ENCODE measurements at places on chromosomes 6 and 20.

DNA sequence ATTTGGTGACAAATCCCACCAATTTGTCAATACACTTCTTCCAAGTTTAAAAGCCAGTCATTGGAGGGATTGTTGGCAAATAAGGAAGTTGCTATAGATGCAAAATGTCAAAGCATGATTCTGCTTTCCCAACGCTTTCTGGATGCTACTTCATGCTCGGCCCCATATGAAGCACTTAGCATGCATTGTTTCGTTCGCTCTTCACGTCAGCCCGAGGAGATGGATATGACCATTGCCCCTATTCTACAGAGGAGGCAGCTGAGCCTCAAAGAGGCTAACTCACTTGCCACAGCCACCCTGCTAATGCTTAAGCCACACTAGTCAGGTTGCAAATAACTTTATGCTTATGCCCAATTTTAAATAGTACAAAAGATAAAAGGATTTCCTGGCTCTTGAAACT, 2.8 kb upstream of the NXT1 start:
- DNase-seq: no peak

DNA sequence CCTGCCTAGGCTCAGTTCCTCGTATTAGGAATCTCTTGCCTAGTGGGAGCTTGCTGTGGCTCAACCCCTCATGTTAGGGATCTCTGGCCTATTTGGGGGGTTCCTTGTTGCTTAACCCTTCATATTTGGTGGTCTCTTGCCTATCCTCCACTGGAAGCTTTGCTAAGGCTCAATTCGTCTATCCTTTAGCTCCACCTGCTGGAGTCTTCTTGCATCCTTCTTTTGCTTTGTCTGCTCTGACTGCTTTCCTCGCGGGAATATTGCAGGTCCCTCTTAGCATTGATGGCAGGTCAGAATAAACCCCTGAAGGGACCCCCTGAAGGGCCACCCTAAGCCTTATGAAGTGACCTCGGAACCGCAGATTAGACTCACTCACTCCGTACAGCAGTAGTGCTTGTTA, 203.0 kb upstream of the TBX18 start:
- DNase-seq: no peak

- no peak for DNase-seq
Measured at GRCh38 chr20:54291339-54292010, 83.6 kb downstream of the PFDN4 start.

GRCh38 chr6:160137989-160138835, 16.6 kb downstream of the SLC22A1 start:
- DNase-seq: peak; percentile 65

DNA sequence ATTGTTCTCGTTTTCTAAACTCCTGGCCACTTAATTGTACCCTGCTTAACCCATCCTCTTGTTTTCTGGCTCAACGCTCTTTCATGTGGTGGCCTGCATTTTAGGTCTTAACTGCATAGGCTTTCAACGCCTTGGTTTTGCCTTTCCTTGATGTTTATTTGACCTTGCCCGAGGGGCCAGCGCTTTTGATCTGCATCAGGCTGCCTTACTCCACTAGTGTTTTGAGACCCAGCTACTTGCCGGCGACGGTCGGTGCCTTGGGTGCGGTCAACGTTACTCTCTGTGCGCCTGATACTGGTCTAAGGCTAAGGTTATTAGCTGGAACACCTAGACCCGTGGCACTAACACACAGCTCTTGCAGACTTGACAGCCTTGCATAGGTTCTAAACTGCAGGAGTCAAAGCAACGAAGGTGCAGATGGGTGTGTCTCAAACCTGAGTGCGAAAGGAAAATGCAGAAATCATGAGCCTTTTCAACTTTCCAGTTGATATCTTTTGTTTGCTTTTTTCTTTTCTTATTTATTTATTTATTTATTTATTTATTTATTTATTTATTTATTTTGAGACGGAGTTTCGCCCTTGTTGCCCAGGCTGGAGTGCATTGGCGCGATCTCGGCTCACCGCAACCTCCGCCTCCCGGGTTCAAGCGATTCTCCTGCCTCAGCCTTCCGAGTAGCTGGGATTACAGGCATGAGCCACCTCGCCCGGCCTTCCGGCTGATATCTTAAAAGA, 138.8 kb downstream of the HFE start:
- no peak for DNase-seq

DNA sequence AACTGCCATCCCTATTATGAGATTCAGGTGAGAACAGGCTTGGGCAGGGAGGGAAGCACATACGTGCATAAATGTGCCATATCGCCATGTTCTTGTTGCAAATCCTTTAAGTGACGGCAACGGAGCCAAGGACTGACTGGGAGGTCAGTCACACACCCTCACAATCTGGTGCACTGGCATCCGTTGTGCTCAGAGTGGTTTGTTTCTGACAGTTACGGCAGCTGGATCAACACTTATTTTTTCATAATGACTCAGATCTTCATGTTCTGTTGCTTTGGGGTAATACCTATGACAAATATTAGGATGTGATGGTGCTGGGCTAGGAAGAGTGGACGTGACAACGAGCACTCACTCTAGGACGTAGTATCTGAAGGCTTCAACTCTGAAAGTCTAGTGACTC, 56.2 kb upstream of the PREP start:
- no peak for DNase-seq

DNA sequence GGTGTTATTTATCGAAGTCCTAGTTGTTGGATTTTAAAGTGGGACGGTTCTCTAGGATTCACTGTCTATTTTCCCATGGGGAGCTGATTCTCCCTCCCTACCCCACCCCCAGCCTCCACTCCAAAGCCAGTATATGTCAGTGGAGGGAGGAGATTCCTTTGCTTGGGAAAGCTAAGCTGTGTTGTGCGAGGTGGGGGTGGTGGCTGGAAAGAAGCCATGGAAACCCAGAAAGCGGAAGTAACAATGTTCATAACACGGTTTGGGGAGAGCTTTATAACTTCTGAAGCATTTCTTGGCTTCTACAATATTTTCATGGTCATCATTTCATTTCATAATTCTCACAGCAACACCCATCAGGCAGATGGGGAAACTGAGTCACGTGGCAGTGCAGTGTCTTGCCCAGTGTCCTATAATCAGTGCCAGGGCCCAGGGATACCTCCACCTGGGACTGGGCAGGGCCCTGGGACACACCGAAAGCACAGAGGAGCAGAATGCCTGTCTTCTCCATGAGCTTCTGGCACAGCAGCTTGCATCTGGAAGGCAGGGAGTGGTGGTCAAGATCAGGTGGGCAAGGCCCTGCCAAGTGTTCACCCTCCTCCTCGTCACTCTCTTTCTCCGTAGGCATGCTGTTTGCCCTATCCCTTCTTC, 4.5 kb downstream of the SUN5 start:
- DNase-seq: no peak

DNA sequence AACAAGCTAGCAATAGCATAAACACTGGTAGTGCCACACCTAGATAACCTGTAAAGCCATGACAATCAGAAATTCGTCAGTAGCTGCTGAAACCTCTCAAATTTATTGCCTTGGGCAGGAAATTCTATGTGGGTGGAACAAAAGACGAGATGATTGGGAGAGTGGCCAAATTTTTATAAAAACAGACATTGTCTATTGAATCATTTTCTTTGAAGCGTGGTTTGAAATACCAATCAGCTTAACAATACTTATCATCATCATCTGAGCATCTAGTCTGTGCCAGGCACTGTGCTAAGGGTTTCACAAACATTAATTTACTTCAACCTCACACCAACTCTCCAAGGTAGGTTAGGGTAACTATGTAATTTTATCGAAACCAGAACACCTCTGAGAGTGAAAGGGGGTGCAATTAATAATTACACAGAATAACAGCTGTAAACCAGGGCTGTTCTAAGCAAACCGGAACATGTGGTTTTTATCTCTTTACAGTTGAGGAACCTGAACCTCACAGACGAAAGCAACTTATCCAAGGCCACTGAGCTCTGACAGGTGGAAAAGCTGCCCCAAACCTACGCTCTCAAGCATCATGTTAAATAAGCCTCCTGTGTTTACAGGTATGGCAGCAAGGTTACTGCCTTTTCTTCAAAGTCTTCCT, 43.4 kb downstream of the NHSL1 start:
- no peak for DNase-seq

- no peak for DNase-seq
Measured at GRCh38 chr6:29504961-29505360, 17.2 kb upstream of the MAS1L start.

- DNase-seq: no peak
Measured at GRCh38 chr6:132495604-132496079, 17.3 kb downstream of the STX7 start.

DNA sequence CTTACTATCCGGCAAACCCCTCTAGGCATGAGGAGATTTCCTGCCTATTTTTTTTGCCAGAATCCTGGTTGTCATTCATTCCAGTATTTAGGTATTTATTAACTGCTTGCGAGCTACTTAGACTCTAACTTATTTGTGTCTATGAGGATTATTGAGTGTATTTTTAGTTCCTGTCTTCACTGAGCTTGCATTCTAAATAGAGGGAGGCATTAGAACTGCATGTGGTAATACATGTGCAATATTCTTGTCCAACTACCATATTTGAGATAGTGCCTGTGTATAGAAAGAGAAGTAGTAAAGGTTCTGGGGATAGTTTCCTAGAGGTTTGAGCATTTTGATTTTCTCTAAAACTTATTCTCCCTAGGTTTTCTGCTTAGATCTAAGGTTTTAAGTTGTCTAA, 308.9 kb downstream of the EYA4 start:
- DNase-seq: no peak

- DNase-seq: no peak
Measured at GRCh38 chr6:154440422-154441043, 70.0 kb downstream of the CNKSR3 start.

DNA sequence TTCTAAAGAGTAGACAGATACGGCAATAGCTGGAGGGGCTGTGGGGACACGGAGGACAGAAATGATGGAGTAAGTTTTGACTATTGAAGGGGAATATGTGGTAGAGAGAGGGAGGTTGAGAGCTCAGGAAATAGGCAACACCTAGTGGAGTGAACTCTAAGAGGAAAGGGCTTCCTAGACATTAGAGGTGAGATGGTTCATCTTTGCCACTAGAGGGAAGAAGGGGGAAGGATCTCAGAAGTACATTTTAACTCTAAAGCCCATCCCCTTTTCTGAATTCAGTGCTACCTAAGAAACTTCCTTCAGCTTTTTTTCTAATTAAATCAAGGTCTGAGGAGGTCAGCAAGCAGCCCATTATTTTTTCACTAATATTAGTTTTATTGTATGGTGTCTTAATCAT, 689.4 kb upstream of the MAP3K7 start:
- no peak for DNase-seq

GRCh38 chr6:112286010-112286409, 31.6 kb upstream of the LAMA4 start:
- DNase-seq: peak; percentile 11

- DNase-seq: no peak
Measured at GRCh38 chr6:159190460-159190859, 21.3 kb downstream of the FNDC1 start.

DNA sequence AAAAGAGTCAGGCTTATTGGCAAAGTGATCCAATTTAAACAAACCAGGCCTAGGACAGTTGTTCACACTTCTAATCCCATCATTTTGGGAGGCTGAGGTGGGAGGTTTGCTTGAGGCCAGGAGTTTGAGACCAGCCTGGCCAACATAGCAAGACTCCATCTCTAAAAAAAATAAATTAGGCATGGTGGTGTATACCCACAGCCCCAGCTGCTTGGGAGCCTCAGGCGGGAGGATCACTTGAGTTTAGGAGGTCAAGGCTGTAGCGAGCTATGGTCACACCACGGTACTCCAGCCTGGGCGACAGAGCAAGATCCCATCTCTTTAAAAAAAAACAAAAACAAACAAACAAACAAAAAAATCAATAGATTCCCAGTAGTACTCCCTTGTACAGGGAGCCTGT, 86.8 kb downstream of the SASH1 start:
- no peak for DNase-seq

- DNase-seq: no peak
Measured at GRCh38 chr6:73704798-73705197, 8.8 kb downstream of the CD109 start.

DNA sequence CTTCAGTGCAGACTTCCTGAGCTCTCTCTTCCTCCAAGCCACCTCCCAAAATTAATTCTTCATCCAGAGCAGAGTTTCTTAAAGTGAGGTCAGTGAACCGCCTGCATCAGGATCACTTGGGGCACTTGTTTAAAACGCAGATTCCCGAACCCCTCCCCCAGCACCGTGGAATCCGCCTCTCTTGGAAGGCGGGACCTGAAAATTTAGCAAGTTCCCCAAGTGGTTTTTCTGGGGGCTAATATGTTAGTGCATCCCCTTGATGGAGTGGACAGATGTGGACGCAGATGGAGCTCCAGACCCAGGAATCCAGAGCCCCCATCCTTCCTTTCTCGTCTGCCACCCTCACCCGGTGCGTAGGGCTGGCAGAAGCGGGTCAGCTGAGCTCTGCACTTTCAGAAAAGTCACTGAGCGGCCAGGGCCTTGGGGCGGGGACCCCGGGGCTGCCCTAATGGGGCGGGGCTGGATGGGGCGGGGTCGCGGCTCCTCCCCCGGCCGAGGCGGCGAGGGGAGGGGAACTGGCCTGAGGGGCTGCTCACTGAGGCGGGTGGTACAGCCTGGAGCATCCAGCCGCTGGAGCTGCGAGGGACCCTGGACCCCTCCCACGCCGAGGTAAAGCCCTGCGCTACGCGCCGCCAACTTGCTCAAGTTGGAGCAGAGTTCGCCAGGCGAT, at the start of the genes DEFB124 and REM1:
Gene DEFB124, minus strand, starts transcription at position 370 of the 670 bp plus-strand sequence. CDS start 2,114 bp downstream, outside the sequence.
Gene REM1, plus strand, starts transcription at position 531 of the 670 bp plus-strand sequence. CDS start 1,158 bp downstream, outside the sequence.
- no peak for DNase-seq

GRCh38 chr6:106710580-106710979, 81.2 kb downstream of the QRSL1 start:
- no peak for DNase-seq

- DNase-seq: no peak
Measured at GRCh38 chr6:29251736-29252135, 49.8 kb upstream of the OR14J1 start.

DNA sequence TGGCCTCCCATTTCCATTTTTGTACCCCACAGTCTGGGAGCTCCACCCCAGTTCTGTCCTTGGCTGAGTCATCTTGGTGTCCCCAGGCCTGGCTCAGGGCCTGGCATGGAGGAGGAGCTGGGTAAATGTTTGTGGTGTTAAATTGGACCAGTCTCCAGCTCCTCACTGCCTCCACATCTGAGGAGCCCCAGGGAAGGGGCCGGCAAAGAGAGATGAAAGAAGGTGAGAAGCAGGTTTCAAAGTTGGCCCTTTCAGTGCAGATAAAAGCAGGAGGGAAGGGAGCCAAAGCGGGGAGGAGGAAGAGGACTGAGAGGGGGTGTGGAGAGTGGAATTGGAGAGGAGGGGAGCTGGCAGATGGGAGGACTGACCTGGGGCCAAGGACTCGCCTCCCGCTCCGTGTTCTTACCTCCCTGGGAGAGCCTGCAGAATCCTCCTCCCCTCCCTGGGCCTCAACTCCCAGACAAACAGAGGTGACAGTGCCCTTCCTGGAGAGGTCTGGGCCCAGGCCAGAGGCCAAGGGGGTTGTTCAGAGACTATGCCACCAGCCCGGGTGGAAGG, 89.0 kb downstream of the CD40 start:
- no peak for DNase-seq

- no peak for DNase-seq
Measured at GRCh38 chr6:69827276-69827893, 30.6 kb upstream of the LMBRD1 start.

Measured in activated naive CD4-positive, alpha-beta T cell treated with anti-CD3 and anti-CD28 coated beads, Interleukin-2, amount 50 U/mL, for 16 hours (primary cell).